ENCODE measurements at places on chromosomes 16 and 17.

- DNase-seq, result no peak
These were observed 162.0 kb upstream of the ZKSCAN2 start for GRCh38 chr16:25419681-25420080.

- DNase-seq, result no peak
These were observed 170.4 kb downstream of the IRX5 start for GRCh38 chr16:55101026-55101425.

- DNase-seq, result no peak
These were observed 1.1 kb upstream of the LCMT1 start for GRCh38 chr16:25110387-25110947.

GRCh38 chr17:33766721-33767120, 473.6 kb upstream of the ASIC2 start:
- no peak for DNase-seq

DNA sequence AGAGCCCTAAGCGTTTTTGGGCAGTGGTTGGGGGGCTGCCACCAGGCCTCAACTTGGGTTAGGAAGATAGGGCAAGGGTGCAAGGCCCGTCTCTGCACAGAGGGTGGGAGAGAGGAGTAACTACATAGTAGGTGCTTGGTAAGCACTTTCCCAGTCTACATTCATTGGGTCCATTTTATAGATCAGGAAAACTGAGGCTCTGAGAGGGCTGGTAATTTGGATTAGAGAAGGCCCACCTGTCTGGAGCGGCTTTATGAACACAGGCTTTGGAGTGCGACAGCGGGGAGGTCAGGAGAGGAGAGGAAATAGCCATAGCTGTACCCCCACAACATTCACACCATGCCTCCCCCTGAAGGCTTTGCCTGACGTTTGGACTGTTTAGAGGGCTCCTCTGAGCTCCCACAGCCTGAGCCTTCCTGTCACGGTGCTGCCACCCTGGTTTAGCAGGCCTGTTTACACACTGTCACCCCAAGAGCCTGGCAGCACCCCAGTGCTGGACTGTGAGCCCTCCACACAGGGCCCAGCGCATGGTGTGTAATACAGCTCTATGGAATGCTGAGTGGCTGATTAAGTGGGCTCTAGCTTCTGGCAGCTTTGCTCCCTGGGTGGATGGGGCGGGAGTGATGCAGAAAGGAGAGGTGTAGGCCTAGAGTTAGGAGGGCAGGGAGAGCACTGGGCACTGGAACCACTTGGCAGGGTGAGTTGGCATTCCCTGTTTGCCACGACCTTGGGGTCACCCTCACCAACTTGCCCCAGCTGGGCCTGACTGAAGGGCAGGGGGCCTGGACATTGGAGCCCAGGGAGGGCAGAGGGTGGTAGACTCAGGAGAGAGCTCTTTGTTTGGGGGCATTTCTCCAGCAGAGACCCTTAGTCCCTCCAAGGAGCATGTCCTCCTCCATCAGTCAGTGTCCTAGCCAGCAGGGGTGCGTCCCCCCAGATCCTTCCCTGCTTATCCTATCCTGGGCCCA, 73.7 kb downstream of the RAI1 start:
- DNase-seq, result no peak

- no peak for DNase-seq
These were observed 64.6 kb upstream of the IRX3 start for GRCh38 chr16:54351171-54351570.

- no peak for DNase-seq
These were observed at the start of gene MCRIP2 for GRCh38 chr16:641326-642188. Gene MCRIP2 (plus strand): TSS chr16:641828. CDS start chr16:641992, 164 bp downstream.

DNA sequence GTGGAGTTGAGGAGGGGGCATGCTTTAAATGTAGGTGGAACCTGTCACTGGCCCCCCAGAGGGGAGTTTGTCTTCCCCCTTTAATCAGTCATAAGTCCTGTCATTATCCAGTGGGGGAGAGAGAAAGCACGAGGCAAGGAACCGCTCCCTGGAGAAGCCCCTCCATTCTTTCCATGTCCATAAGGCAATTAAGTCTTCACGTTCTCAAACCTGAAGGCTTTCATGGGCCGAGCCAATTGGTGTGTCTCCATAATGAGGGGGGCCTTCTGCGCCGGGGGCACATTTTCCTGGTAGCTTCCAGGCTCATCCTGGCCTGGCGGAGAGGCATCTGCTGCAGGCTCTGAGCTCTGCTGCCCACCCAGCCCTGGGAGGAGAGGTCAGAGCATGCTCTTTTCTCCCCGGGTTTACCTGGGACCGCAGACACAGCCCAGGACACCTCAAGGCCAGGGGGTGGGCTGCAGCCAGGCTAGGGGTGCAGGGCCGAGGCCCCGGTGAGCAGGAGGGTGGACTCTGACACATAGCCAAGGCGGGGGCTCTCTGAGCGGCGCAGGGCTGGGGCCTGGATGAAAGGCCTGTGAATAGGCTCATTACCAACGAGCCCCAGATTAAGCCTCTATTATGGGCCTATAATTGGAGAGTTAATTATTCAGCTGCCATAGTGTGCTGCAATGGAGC, 42.5 kb downstream of the C16orf78 start:
- DNase-seq, result no peak

DNA sequence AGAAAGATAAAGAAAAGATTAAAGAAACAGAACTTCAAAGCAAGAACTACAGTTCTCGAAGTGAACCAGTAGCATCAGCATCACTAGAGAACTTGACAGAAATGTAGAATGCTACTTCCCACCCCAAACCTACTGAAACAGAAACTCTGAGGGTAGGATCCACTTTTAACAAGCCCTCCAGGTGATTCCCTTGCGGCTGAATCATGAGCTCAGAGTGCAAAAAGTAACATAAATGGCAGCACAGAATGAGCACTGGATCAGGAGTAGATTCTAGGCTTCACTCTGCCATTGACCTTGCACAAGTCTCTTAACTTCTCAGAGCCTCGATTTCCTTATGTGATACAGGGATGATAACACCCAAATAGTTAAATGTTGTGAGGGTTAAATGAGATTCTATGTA, 5.8 kb downstream of the TOM1L2 start:
- no peak for DNase-seq

- no peak for DNase-seq
These were observed 1.3 kb upstream of the MPG start for GRCh38 chr16:76535-77272.

GRCh38 chr16:73617738-73618137, 569.8 kb upstream of the ZFHX3 start:
- DNase-seq, result no peak

DNA sequence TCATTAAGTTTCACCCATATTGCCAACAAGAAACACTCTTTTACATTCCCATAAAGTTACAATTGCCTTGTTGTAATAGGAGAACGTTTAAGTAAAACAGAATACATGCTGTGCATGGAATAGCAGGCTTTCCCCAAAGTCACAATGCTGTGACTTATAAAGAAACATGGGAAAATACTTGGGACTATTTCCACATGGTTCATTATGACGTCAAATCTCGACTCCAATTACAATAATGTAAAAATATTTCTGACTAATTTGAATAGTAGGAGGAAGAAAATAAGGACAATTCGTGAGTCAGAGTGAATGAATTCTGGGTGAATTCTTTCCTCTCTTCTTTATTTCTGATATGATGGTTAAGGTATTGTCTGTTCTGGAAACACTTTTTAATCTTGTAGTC, 52.8 kb downstream of the CDH11 start:
- DNase-seq, result no peak

Data from activated CD4-positive, CD25-positive, alpha-beta regulatory T cell treated with anti-CD3 and anti-CD28 coated beads, Interleukin-2, amount 50 U/mL, for 16 hours (primary cell).